ENCODE measurements at places on chromosomes 5 and 9.

DNA sequence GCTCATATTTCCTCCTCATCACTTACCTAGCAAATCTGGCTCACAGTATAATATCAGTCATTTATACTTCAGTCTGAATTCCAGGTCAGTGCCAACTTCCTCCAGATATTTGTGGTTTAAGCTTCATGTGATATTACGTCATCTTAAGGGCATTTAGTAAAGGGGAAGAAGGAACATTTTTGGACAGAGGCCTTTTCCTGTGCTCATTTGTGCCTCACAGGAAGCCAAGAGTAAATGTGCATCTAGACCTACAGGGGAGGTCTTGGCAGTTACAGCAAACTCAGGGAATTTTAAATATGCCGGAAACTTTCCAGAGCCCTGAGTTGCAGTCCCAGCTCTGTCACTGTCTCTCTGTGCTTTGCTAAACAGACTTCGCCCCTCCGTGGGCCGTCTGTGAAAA lies 12.3 kb upstream of the KCNIP1 start:
- DNase-seq = peak; percentile 6

DNA sequence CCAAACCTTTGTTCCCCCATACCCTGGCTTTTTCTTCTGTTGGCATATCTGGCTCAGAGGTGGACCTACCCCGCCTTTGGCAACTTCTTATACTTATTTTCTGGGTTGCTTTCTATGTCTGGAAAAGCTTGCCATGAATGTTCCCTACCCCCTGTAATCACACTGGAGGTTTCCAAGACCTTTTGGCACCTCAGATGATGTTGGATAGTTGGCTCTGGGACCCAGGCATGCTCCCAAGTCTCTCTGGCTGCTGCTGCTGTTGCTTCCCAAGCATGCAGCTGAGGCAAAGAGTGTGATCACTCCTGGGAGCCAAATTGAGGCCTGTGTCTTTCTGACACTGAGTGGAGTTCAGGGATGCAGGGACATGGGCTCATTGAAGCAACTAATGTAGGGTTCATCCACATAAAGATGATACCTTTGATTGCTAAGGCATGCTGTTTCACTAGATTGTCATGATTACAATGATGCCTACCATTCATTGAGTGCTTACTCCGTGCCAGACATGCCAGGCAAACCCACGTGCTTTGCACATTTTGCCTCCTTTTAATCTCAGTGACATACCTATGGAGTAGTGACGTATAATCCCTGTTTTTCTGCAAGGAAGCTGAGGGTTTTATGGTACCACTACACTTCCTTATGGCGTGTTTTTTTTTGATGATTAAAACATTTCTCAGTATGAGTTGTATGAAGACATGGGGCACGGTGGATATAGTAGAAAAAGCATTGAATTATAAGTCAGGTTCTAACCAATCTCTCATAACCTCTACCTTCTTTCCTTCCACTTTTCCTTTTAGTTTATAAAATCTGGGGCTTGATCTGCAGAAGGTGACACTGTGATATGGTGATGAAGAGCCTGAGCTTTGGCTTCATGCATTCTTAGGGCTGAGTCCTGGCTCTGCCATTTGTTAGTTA lies 73.1 kb downstream of the ARHGAP26 start:
- DNase-seq = no peak

DNA sequence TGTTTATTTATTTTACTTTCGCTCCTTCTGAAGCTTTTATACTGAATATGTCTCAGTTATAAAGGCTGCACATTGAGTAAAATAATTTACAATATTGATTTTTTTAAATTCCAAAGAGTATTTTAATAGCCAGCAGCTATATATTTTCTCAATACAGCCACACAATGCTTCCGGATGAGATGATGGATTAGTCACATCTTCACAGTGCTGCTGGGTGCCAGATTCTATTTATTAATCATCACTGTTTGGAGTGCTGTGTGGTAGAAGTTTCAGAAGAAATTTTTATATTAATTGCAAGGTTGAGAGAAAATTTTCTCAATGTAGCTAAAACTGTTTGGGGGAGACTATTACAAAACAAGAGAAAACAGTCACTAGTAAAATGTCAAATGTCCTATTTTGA lies 989.8 kb downstream of the TLE4 start:
- no peak for DNase-seq

GRCh38 chr5:57716661-57717060 lies 234.1 kb upstream of the ACTBL2 start:
- DNase-seq = no peak

DNA sequence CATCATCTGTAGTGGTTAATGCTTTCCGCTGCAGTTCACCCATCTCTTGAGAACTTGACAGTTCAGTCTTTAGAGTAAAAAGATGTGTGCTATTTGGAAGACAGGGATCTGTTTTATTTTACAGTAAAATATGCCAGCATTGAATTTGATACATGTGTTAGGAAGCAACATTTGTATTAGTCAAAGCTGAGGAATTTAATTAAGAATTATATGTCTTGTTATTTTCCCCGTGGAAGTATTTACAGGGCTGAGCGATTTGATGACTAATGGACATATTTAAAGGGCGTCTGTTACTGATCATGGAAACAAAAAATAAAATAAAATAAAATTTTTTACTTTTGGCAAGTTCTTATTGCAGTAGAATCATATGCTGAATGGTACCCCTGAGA lies 101.3 kb downstream of the PAM start:
- DNase-seq = peak; percentile 32

GRCh38 chr9:35844628-35845270 lies 15.7 kb downstream of the TMEM8B start:
- peak; percentile 88 for DNase-seq

DNA sequence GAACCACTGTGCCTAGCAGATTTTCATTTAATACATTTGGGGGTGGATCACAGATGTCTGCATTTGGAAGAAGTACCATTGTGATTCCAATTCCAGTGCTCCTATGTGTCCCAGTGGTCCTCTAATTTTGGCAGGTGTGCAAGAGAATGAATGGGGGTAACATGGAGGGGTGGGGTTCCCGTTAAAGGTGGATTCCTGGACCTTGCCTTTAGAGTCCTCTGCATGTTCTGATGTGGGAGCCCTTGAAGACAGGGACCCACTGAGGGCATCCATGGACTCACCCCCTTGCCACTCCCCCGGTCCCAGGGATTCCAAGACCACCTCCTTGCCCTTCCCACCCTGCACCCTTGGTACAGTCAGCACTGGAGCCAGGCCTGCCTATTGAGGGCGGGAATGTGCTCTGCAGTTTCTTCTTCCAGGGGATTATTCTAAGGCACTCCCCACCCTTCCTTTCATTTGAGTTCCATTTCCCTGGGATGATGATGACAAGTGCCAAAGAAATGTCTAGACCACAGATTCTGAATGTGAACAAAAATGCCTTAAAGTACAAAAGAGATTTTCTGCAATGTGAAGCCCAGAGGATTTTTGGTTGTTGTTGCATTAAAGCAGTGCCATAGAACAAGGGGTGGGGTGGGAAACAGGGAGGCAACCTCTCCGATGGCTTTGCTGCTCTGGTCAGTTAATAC lies 119.4 kb upstream of the PTCH1 start:
- no peak for DNase-seq

DNA sequence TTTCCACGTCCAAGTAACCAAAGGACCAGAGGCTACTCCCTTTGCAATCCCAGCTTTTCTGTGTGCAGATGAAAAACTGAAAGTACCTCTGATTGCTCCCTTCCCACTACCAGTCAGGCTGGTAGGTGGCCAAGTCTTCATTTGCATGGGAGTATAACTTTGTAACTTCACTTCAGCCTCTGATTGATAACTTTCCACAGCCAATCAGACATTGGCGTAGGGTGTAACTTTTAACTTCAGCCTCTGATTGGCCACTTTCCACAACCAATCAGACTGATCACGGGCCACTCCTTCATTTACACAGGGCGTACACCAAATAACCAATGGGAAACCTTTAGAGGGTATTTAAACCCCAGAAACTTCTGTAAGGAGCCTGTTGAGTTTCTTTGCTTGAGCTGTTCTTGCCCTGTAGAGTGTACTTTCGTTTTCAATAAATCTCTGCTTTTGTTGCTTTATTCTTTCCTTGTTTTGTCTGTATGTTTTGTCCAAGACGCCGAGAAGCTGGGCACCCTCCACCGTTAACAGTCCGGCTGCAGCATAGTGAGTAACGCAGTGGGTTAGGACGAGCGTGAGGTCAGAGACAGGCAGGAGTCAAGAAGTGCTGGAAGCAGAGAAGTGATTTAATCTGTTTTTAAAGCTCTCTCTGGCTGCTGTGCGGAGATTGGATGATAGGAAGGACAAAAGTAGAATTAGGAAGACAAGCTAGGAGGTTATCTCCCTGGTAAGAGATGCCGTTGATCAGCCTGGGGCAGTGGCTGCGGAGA lies 3.5 kb upstream of the EXOSC2 start:
- DNase-seq = no peak

- no peak for DNase-seq
Measured at GRCh38 chr5:137734331-137734730, 1.6 kb downstream of the KLHL3 start.

- DNase-seq = no peak
Measured at GRCh38 chr9:89052470-89053097, 61.3 kb downstream of the S1PR3 start.

GRCh38 chr5:103283120-103283519 lies 24.6 kb downstream of the MACIR start:
- no peak for DNase-seq

DNA sequence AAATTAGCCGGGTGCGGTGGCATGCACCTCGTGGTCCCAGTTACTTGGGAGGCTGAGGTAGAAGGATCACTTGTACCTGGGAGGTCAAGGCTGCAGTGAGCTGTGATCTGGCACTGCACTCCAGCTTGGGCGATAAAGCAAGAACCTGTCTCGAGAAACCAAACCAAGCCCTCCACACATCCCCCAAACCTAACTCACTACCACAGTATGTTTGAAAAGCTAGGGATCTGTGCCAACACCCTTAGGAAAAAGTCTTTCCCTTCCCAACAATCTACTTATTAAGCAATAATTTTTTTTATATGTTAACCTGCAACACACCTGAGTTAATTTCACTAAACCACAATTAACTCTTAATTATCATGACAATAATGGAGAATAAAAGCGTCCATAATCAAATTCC lies 2.2 kb downstream of the UBTD2 start:
- DNase-seq = no peak

GRCh38 chr5:142605611-142606010 lies 80.3 kb downstream of the FGF1 start:
- DNase-seq = no peak

DNA sequence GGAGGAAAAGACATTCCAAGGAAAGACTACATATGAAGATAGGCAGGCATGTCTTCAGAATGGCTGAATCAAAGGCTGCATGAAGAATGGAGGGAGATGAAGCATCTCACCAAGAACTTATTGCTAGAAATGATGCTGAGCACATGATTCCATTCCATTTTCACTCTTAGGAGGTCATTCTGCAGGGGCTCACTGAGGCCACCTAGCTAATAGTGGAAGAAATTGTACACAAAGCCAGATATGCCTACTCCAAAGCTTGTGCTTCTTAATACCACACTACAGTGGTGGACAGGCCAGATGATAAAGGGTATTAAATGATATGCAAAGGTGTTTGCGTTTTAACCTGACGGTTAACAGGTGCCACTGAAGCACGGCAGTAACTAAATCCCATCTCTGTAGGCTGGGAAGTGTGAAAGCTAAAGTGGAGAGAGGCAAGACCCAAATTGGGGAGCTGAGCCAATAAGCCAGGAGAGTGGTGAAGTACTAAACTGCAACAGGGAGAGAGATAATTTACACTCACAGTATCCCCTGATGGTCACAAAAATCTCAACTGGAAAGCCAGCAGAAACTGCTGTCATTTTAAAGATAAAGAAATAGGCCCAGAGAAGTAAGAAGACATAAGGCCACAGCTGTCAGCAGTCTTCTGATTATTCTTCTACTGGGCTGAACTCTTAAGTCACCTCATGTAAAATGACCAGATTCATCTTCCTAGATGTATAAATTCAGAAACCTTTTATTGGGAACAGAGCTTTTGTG lies 14.6 kb downstream of the NDUFA8 start:
- no peak for DNase-seq

GRCh38 chr5:67021962-67022361 lies 174.6 kb downstream of the CD180 start:
- no peak for DNase-seq

DNA sequence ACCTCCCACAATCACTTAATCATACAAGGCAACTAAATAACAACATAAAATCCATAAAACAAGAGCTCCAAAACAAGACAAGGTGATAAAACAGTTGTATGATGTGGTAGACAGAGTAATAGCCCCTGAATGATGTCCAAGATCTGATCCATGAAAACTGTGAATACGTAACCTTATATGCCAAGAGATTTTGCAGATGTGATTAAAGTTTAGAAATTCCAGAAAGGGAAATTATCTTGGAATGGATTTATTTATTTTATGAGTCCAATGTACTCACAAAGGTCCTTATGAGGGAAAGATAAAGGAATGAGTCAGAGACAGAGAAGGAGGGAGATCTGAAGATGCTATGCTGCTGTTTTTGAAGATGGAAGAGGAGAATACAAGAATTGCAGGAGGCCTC lies 1775.7 kb upstream of the C9orf72 start:
- DNase-seq = no peak

- DNase-seq = no peak
Measured at GRCh38 chr5:14213253-14213652, 70.1 kb downstream of the TRIO start.

- DNase-seq = no peak
Measured at GRCh38 chr5:31196309-31196708, 2.8 kb downstream of the CDH6 start.

DNA sequence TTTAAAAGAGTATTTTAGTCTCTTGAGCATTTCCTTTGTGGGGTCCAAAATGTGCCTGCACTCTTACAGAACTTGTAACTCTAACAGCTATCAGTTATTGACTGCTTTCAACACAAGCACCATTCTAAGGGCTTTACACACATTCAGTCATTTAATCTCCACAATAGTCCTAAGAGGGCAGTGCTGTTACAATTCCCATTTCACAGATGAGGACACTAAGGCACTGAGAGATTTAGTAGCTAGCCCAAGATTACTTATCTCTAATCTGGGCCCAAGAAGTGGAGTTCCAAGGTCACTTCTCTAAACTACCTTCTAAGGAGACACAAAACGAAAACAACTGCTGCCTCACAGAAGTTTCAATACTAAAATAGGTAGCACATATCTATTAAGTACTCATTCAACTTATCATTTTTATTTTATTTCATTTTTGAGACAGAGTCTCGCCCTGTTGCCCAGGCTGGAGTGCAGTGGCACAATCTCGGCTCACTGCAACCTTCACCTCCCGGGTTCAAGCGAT lies 275.2 kb downstream of the CWC27 start:
- no peak for DNase-seq

DNA sequence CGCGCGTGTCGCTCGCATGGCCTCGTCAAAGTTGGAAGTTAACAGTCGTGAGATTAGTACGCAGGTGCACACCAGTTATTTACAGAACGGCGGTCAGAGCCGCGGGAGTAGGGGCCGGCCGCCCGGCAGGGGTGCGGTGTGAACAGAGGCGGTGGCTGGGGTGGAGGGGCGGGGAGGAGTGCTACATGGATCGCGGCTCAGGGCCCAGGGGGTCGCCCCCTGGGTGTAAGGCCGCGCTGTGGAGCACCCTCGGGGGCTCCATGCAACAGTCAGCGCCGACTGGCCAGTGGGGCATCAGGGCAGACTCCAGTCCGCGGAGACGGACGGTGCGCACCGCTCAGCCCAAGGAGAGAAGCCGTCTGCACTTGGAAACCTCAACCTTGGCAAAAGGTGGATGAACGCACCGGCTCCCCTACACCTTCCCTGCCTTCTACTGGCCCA lies 60.3 kb downstream of the ZNF354C start:
- no peak for DNase-seq
